ENCODE measurements at places on chromosomes 3 and 15.

DNA sequence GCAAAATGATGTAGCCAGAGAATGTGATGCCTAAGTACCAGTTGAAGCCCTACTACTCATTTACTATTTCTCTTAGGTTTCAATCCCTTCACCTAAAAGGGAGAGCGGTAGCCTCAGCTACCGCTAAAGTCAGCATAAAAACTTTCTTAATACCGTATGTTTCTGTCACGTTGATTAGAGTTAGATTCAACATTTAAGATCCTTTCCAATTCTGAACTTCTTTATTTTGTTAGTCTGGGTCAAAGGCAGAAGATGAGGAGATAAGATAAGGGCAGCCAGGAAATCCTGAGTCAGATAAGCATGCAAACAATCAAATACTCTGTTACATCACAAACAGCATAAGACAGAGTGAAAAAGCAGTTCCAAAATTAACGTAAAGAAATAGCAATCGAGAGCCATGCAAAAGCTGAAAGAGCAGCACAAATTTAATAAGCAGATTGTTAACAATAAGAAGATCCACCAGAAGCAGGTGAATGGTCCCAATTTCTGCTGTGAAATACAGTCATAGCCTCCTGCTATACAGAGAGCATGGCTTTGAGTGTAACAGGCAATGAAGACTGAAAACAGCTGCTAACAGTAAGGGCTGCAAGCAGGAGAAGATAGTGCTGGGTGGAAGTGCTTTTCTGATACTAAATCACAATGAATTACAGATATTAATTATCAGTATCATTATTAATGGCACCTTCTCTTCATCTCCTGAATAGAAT is 3.0 kb downstream of the TMEM207 start:
- no peak for DNase-seq

GRCh38 chr3:140143367-140144069 is 208.5 kb downstream of the CLSTN2 start:
- no peak for DNase-seq

DNA sequence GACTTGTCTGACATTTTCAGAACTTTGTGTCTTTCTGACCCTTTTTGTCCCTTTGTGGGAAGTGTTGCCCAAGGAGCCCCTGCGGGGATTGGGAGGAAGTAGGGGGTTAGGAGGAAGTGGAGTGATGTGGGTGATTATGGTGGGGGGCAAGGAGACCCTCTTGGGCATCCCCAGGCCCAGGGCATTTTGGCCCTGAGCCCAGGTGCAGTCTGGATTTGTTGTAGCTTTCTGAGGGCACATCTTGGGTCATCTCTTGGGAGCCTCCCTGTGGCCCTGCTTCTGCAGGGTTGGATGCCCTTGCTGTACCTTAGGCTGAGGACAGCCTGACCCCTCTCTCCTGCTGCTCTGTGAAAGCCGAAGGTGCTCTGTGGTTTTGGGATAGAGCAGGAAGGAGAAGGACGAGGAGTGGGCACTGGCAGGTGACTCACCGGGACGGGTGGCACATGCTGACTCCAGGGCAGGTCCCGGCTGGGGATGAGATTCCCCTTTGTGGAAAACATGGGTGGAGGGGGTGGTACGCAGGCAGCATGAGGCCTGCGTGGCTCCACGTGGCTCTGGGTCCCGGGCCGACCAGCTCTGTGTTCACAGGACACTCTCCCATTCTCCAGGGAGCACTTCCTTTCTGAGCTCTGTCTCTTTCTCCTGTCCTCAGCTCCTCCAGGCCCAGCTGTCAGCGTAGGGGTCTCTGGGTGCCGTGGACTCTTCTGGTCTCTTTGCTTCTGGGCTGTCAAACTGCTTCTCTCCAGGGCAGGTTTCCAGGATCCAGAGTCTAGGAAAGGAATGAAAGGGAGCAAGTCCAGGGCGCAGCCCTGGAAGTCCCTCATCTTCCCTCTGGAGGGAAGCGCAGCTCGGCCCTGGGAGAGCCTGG is 11.8 kb downstream of the CD276 start:
- no peak for DNase-seq

GRCh38 chr3:156406393-156406792 is 148.5 kb downstream of the SSR3 start:
- no peak for DNase-seq

DNA sequence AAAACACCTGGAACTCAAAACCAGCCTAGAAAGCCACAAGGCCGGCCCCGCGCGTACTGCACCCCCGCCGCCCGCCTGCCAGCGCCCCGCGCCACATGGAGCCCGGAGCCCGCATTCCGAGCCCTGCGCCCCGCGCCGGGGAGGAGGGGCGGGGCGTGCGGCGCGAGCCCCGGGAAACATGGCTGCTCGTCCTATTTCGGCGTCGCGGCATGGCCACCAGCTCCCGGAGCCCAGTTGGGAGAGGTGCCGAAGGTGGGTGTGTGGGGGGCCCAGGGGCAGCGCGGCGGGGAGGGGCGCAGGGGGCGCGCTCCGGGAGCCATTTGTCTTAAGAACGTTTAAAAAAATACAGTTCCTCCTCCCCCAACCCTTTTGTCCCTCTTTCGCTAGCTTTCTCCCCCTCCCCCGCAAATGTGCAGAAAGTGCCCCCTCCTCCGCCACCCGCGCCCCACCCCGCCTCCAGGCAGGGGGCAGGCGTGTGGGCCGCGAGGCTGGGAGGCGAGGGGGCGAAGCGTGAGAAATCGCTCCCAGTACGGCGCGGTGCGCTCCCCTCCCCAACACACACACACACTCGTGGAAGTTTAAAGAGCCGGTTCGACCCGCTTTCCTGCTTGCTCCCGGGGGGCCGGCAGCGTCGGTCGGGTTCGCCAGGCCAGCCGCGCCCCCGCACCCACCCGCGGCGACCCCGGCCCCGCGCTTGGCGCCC is 2.5 kb downstream of the ANP32A start:
- peak; percentile 50 for DNase-seq

- no peak for DNase-seq
Measured at GRCh38 chr3:43883729-43884396, 193.1 kb downstream of the ABHD5 start.

Measured in left renal pelvis (tissue), 4 donors.